ENCODE measurements at places on chromosomes 13 and 19.

DNA sequence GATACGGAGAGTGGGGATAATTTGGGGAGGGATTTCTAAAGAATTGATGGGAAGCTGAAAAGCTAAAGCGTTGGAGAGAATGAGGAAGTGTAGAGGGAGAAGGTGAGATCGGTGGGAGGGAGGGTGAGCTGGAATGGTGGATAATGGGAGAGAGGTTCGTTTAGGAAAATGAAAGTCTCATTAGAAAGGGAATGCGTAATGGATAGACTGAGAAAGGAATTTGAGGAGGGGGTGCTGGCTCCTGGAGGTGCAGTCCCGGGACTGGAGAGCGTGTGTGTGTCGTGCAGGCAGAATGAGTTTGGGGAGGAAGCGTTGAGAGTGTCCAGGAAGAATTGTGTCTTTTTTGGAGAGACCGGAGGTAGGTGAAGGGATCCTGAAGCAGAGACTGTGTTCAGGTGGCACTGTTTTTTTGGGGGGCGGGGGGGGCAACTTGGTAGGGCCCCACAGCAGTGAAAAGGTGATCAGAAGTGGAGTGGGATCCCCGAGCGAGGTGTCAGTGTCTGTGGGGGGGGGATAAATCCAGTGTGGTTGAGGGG is 1.4 kb downstream of the ACTN4 start:
- DNase-seq, result no peak

- no peak for DNase-seq
Measured at GRCh38 chr19:50750010-50750409, 20.3 kb upstream of the GPR32 start.

DNA sequence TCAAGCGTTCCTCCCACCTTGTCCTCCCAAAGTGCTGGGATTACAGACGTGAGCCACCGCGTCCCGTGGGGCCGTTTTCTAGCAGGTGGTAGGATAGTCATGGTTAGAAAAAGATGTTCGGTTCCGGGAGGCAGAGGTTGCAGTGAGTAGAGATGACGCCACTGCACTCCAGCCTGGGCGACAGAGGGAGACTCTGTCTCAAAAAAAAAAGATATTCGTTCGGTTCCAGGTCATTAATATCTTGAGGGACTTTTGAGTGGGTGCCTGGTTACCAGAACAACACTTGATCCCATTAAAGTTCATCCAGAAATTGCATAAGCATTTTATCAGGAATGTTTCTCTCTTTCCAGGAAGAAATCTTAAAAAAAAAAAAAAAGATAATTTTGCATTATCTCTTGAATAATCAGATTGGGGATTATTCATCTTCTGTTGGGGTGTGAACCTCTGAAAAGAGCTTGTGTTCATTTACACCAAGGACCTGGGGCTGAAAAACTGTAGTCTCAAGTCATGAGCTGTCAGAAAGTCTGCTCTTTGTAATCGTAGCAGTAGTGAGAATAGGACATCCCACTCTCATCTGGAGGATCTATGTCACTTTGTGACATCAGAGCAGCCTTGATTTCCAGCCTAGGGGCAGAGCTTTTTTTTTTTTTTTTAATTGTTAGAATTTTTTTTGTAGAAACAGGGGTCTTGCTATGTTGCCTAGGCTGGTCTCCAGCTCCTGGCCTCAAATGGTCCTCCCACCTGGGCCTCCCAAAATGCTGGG is 1.0 kb upstream of the ETHE1 start:
- no peak for DNase-seq

DNA sequence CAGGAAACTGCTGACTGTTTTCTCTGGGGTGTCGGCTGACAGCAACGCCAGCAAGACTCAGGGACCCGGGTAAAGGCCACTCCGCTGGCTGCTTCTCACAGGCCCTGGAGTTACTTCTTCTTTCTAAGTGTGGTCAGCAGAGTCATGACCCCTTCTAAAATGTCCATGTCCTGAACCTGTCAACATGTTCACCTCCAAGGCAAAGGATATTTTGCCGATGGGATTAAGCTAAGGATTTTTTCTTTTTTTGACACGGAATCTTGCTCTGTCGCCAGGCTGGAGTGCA is 7.9 kb downstream of the PEX11G start:
- DNase-seq, result no peak

DNA sequence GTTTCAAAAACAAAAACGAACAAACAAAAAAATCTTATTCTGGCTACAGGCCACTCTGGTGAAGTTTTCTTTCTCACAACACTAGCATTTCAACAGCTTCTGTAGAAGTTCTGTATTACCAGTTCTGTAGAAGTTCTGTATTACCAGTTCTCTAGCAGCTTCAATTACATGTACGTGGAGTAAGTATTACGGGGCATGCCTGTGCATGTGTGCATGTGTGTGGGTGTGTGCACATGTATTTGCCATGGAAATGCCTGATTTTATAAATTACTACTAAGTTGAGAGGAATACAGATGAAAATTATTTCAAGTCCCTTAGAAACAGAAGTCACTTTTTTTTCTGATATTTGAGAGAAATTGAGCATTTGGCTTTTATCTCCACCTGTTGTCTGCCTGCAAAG is 414.2 kb downstream of the FOXO1 start:
- DNase-seq, result no peak

DNA sequence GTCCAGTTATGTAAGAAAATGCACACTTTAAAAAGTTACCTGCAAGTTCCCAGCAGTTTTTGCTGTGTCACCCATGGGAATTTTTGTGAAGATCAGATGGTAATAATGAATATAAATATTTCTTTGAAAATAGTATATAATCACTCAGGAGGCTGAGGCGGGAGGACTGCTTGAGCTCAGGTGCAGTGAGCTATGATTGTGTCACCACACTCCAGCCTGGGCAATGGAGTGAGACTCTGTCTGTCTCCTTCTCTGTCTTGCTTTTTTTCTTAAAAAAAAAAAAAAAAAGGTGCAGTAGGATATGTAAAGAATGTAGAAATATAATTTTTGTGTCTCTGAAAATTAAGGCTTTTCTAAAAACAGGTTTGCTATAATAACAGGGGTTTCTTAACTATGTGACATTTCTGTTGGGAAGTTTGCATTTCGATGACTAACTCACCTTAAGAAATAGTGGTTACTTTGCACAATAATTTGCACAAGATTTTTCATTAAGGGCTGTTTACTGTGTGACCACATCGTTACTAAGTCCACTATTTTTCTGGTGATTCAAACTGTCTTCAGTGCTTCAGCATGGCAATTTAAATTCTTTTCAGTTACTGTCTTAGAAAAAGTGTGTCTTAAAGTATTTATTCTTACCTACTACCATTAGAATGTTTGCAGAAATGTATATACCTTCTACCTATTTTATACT is 37.3 kb downstream of the DNAJC3 start:
- DNase-seq, result no peak

- DNase-seq, result no peak
Measured at GRCh38 chr19:2027361-2027760, 11.8 kb upstream of the BTBD2 start.

DNA sequence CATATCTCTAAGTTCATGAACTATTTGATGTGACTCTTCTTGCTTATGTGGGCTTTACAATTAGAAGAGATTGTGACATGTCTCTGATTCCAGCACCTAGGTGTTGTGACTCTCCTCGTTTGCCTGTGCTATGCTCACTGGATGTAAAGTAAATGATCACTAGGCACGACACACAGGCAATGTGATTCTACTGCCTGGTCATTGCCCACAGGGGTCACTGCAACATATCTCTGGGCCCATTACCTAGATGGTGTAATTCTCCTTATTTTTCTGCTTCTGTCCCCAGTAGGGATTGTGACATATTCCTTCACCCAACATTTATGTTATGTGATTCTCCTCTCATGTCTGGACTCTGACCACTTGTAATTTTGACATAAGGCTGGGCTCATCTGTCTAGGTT is 65.8 kb upstream of the ZNF91 start:
- DNase-seq, result no peak

- no peak for DNase-seq
Measured at GRCh38 chr19:3350014-3350663, 16.2 kb upstream of the NFIC start.

GRCh38 chr13:75749407-75749806 is 113.3 kb downstream of the LMO7 start:
- no peak for DNase-seq

GRCh38 chr19:11745869-11746268 is 7.1 kb upstream of the ZNF823 start:
- DNase-seq, result no peak

DNA sequence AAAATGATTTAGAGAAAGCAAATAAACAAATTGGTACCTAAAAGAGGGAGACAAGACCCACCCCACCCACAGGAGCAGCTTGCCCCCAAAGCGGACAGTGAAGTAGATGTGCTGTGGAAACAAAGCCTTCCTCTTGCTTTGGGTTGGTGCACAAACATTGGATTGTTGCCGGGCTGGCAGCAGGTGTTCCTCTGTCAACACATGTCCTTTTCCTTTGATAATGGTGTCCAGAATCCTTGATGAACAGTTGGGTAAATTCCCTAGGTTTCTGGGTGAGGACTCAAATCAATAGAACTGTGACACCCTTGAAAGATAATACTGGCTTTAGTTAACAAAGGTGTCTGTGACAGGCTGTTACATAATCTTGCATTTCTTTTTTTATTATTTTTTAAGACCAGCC is 311.8 kb downstream of the SPRY2 start:
- DNase-seq, result no peak

- DNase-seq, result no peak
Measured at GRCh38 chr19:30896554-30896953, 452.7 kb downstream of the TSHZ3 start.

DNA sequence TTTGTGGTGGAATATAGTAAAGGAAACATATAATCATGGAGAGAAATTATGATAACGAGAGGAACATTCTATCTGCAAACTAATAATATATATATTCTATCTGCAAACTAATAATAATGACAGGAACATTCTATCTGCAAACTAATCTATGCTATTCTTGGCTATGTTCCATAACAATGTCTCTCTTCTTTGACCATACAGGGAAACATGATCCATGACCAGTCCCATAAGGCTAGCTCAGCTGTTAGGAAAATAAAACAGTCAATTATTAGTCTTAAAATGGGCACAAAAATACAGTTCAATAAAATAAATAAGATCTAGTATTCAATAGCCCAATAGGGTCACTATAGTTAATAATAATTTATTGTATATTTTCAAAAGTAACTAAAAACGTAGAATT is 707.8 kb upstream of the PCDH20 start:
- no peak for DNase-seq

- no peak for DNase-seq
Measured at GRCh38 chr19:45348367-45349125, 8.0 kb downstream of the KLC3 start.

DNA sequence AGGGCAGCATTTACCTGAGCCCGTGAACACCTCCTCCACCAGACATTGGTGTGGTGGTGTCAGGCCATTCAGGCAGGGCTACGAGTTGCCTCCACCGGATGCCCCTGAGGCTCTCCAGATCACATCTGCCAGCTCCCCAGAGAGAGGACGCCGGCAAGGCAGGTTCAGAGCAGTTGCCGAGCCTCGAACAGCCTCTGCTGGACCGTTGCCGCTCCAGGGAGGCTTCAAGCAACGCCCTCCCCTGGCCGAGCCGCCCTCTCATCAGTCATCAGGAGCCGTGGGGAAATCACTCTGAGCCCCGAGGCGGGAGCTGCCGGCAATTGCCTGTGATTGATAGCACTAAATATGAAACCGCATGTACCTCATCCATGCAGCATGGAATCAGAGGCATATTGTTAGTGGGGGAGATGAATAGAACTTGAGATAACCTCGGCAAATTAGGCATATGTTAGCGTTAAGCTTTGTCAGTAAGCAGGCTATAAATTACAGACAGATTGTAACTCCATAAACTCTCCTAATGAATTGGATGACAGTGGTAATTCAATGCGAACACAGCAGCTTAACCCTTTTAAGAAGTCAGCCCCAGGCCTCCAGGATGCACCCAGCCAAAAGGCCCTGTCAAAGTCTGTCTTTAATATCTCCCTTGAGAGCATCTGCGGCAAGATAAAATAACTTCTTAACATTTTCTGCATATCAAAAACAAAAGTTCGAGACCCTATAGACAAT is 29.8 kb upstream of the SPACA7 start:
- DNase-seq, result no peak

DNA sequence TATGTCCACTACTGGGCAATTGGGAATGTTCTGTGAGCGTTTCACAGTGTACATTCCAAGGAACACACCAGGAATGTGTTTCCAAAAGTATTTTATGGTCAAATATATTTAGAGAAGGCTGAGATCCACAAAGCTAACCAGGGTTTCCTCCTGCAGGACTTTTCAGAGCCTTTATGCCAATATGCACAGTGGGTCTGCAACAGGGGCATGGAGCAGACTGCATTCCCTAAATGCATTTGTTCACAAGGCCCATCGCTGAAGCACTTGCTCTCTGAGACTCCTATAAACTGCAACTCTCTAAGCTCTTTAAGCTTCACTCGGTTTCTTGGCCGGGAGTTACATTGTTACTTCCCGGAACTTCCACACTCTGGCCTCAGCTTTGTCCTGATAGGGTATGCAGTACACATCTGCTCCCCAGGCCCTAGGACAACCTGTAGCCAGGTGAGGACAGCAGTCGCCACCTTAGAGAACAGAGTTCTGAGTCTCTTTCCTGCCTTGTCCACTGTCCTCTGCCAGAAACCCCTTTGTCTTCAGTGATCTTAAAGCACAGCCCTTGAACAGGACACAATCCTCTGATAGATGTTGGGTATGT is 33.5 kb downstream of the FBN3 start:
- DNase-seq, result no peak

- DNase-seq, result no peak
Measured at GRCh38 chr19:51102991-51103390, 5.2 kb downstream of the CTU1 start.

DNA sequence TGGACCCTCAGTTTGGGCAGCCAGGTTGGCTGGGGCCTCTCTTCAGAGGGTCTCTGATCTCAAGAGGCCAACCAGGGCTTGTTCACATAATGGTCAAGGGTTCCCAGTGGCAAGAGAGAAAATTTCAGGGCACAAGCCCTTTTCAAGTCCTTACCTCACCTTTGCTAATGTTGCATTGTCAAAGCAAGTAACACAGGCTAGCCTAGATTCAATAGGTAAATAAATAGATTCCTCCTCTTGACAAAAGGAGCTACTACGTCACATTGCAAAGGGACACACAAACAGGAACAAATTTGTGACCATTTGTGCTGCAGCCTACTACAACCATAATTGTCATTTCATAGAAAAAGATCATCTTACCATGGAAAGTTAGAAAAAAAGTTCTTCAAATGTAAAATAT is 33.9 kb upstream of the FRY start:
- no peak for DNase-seq

GRCh38 chr19:42363614-42364346 is 26.3 kb downstream of the CNFN start:
- DNase-seq, result no peak

- no peak for DNase-seq
Measured at GRCh38 chr13:97111756-97112155, 110.4 kb upstream of the MBNL2 start.

DNA sequence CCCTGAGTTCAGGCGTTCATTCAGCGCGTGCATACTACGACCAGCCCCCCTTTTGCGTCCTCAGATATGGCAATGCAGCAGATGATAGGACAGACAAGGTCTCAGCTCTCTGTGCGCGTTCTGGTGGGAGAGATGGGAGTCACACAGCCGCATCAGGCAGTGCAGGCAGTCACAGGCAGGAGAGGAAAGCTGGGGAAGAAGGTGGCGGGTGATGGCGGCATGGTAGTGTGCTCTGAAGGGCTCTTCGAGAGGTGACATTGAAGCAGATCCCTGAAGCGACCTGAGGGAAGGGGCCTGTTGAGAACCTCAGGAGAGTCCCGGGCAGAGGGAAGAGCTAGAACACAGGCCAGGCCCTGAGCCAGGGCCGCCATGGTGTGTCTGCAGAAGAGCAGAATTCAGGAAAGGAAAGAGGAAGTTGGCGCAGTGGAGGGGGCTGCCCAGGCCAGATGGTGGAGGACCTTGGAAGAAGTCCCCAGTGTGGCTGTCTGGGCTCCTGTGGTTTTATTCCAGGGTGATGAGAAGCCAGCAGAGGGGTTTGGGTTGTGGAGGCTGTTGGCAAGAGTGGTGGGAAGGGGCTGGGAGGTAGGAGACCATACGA is 3.5 kb downstream of the USF2 start:
- no peak for DNase-seq
